ENCODE measurements at places on chromosomes 12 and 14. TPM values are rescaled to one million over a fixed set of nuclear protein-coding genes. Genes with fewer than 3 reads are reported as not detected.

Gene SPTB
- 0.08 TPM for total RNA-seq

Gene ACOT6
- not detected for total RNA-seq

Gene CCT2
- total RNA-seq, result 153 TPM

Gene HPD
- total RNA-seq, result not detected

GRCh38 chr12:50257236-50258166, 25.8 kb downstream of the LIMA1 start:
- DNase-seq, result no peak

GRCh38 chr12:53989227-53990113, 4.5 kb downstream of the HOXC10 start:
- no peak for DNase-seq

DNA sequence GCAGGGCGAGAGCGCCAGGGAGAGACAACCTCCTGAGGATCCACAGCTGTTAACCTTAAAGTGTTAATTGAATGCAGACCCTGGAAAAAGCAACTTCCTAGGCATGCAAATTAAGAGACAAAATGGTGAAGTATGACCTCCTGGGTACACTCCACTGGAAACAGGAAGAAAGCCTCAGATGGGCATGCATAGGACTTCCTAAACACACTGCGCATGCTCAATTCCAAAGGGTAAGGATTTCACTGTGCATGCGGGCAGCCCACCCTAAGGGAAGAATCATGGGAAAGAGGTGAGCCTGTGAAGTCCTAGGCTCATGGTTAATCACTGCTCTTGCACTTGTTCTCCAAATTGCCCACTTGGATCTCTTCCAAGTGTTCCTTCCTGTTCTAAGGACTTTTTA, 80.5 kb upstream of the CAPRIN2 start:
- DNase-seq, result no peak

- DNase-seq, result no peak
These were observed 28.8 kb downstream of the PROX2 start for GRCh38 chr14:74846968-74847665.

GRCh38 chr12:49622501-49623141, 740 bp upstream of the PRPF40B start:
- DNase-seq, result no peak

DNA sequence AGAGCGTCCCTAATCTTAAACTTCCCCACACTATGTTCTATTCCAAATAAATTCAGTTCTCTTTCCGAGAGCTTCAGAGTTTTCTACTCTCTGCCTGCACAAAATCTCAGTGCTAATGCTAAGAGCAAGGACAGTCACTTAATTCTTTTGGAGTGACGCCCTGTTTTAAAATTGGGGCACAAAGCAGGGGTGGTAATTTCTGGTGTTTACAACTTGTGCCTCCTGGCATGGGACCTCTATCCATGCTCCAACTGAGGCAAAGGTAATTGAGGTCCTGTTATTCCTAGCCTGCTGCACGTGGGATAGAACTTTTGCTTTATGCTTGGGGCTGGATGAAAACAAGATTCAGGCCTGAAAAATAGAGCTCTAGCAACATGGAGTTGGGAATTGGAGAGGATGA, 22.9 kb downstream of the C12orf50 start:
- DNase-seq, result no peak

- no peak for DNase-seq
These were observed 27.9 kb downstream of the ESR2 start for GRCh38 chr14:64266239-64266638.
